Amniotic stem cell (primary cell): ENCODE measurements at places on chromosomes 2 and 18.

DNA sequence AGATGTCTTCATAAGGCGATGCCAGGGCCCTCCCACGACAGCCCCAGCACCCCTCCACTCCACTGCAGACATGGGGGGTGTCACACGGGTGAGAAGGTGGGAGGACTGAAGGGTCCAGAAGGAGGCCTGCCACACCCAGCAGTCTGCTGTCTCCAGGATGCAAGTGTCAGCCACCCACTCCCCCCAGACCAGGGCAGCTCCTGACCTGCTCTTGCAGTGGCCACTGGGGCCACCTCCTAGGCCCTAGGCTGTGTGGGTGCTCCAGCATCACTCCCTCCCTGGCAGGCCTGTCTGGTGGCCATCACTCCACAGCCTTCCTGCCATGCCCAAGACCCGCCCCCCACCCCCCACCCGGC, 171.0 kb downstream of the CELF4 start:
- DNase-seq = no peak

DNA sequence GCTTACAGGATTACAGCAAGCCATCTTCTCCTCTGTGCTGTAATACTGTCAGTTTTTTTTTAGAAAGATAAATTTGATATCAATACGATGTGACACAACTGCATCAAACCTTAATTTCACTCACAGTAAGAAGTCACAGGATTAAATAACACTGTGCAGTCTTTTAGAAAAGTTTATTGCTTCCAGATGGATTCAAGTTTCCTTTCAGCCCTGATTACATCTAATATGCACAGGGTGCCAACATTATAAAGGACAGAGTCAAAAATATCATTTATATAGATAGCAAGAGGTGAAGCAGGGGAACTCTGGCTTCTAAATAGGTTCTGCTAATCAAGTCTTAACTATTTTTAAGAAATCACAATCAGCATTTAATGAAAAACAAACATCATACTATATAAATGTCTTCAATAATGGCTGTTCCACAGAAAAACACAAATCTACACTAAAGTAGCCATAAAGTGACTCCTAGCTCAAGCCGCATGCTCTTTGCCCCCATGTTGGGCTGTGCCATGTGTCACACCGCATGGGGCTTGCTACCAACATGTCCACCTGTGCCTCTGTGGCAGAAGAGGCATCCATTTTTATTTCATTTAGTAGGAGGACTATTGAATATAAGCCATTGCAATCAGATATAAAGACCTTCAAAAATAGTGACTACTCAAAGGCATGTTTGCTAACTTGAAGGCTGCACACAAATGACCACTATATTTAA, 35.0 kb downstream of the CERKL start:
- DNase-seq = no peak

DNA sequence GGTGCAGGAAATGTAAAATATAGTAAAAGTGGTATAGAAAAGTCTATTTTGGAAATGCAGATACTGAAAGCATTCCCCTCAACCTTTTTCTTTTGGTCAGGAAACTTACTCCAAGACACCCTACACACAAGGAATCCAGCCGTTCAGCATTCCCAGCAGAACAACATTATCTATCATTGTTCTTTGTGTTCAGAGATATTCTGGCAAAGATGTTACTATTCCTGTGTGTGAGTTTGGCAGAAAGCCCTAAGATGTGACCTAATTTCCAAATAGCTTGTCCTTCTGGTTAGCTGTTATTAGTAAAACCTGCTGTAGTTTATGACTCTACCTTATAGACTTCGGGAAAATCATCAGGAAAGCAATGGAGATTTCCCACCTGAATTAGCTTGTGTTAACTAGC, 78.1 kb upstream of the PELI1 start:
- no peak for DNase-seq

DNA sequence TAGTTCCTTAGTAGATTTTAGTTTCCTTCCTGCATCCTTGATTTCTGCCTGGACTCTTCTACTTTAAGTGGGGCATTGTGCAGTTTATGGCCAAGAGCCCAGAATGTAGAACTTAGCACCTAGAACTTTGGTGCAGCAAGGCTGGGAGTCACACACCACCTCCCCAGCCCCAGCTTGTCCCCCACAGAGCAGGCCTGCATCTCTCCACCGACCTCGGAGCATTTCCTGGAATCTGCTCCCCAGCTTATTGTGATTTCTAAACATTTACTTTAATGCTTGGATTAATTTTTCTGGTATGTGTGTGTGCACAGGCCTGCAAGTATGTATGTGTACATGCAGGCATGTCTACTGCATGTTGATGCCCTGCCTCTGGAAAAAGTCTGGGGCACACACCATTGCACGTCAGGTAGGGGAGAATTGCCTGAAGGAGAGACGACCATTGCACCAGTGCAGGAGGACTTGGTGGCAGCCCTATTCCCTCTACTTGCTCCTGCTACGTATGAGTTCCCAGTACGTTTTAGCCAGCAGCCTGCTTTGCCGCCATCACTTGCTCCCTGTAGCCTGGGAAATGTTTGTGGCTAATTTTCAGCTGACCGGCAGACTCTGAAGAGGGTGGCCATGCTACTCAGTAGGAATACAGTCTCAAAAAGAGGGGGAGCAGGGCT, 419.9 kb upstream of the HS6ST1 start:
- no peak for DNase-seq

- no peak for DNase-seq
Measured at GRCh38 chr2:227383686-227384085, 4.1 kb downstream of the SCYGR1 start.

GRCh38 chr2:43950383-43951008, 45.3 kb downstream of the LRPPRC start:
- DNase-seq = no peak

DNA sequence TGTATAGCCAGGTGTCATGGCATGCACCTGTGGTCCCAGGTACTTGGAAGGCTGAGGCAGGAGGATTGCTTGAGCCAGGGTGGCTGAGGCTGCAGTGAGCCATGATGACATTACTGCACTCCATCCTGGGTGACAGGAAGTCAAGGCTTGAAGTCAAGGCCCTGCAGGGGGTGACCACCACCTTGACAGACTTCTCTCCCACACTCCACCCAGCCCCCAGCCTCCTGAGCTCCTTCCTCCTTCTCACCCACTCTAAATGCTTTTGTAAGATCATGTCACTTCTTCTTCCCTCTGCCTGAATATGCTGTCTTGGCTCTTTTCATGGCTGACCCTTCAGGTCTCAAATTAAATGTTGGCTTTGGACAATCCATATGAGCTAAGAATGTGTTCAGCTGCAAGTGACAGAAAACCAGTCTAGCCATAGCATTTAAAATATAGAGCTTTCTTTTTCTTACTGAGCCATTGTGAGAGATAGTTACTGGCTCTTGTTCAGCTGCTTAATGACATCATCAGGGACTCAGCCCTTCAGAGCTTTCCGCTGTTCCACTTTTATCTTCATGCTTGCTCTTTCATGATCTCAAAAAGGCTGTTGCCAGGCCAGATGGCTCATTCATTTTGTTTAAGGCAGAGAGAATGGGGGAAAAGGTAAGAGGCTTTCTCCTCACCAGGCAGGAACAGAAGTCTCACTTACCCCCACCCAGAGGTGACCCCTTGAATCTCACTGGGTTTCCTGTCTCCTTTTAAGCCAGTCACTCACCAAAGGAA, 36.7 kb upstream of the TTC39C start:
- DNase-seq = no peak

GRCh38 chr2:200223205-200223784, 83.2 kb upstream of the SPATS2L start:
- DNase-seq = no peak
